ENCODE measurements at places on chromosomes 4 and X. TPM values are rescaled to one million over a fixed set of nuclear protein-coding genes. Genes with fewer than 3 reads are reported as not detected.

Gene PPEF1
- polyA plus RNA-seq = 0.29 TPM

Gene CCDC120
- 1.7 TPM for polyA plus RNA-seq

Gene NR0B1
- not detected for polyA plus RNA-seq

Gene XAGE1A
- polyA plus RNA-seq = not detected

DNA sequence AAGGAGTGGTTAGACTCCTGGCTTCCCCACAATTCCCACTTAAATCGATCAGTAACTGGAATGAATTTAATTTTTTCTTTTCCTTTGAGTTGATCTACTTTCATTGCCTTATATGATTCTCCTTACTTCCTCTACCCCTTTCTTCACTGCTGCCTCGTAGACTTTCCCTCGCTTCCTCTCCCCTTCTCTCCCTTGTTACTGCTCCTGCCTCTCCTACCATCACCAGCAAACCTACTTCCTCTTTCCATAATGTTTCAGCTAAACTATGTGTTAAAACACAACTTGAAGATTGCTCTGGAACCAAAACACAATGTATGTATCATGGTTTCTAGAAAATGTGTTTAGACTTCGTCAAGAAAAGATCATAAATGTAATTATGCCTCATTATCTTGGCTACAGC is 132.0 kb upstream of the TET2 start:
- DNase-seq = no peak

- no peak for DNase-seq
Observed at GRCh38 chrX:6228720-6229119, at the start of gene NLGN4X. NLGN4X (minus strand) TSS chrX:6228867; CDS start chrX:6151466, 77,401 bp downstream.

DNA sequence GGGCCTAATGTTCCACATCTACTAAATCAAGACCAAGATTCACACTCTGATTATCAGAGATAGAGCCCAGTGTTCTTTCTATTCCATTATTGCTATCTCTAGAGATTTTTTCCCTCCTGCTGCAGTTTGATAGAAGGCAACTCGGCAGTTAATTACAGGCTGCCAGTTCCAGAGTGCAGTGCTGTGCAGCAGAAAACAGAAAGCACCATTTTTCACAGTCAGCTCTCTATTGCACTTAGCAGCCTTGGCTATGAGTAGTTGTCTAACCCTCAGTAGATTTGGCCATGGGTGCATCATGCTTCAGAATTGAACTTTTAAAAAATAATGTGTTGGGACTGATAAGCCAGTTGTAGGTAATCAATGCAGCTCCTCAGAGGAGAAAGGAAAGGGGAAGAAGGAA is 295.3 kb downstream of the MID1IP1 start:
- DNase-seq = no peak

GRCh38 chr4:83454686-83455085 is 937 bp downstream of the HELQ start:
- no peak for DNase-seq

- DNase-seq = no peak
Observed at GRCh38 chrX:45614853-45615252, 414.2 kb upstream of the DIPK2B start.

DNA sequence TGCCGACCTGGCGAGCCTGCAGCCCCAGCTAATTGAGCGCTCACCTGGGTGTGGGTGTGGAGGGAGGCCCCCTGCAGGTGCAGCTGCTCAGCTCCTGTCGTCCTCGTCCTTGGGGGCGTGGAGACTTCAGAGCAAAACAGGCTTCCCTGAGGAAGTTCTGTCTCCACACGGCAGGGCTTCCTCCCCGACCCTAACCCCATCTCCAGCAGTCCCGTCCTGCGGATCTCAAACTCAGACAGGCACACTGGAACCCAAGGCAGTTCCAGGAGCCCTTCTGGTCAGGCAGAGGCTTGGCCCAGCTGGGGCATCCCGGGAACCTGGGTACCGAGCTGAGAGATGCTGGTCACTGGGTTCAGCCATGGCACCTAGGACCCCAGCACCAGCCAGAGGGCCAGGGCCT is 24.4 kb downstream of the TACC3 start:
- DNase-seq = no peak

- DNase-seq = no peak
Observed at GRCh38 chr4:120207021-120207420, 140.4 kb upstream of the MAD2L1 start.

DNA sequence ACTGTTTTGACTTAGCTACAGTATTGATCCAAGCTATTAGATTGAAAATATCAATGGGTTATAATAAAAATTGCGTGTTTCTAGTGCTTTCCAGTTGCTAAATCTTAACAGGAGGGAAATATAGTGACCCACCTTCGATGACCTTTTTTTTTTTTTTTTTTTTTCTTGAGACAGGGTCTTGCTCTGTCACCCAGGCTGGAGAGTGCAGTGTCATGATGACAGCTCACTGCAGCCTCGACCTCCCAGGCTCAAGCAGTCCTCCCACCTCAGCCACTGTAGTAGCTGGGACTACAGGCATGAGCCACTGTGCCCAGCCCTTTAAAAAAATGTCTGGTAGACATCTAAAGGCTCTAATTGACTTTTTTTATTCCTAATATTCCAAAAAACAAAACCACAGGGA is 3.8 kb upstream of the ASB5 start:
- DNase-seq = no peak

GRCh38 chr4:180434131-180434895 is 1808.9 kb upstream of the TENM3 start:
- DNase-seq = no peak

Measured in heart right ventricle (tissue), 16 donors.